HepG2 (cell line): ENCODE measurements at places on chromosomes 2 and 18.

- DNase-seq = peak; percentile 6
These were observed 127.2 kb downstream of the FHOD3 start for GRCh38 chr18:36424741-36425142.

DNA sequence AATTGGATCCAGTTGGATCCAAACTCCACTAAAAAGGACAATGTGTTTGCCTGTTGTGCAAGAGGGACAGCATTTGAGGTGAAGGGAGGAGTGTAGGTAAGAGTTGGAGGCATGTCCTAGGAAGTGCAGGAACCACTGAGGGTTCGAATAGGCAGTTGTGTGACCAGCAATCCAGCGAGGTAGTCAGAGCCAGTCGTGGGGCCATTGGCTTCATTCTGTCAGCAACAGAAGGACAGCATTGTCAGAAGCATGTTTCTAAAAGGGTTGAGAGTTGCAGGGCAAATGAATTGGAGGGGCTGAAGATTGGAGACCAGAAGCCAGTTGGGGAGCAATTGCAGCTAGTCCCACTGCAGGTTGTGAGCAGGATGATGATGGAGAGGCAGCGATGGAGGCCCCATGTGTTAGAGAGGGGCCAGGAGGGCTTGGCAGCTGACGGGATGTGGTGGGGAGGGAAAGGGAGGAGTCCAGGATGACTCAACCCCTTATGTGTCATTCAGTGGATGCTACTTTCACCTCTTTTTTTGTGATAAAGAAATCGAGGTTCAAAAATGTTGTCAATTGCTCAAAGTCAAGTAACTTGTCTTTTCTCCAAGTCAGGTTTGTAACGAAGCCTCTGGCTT lies 96.7 kb upstream of the SIX3 start:
- DNase-seq = no peak

DNA sequence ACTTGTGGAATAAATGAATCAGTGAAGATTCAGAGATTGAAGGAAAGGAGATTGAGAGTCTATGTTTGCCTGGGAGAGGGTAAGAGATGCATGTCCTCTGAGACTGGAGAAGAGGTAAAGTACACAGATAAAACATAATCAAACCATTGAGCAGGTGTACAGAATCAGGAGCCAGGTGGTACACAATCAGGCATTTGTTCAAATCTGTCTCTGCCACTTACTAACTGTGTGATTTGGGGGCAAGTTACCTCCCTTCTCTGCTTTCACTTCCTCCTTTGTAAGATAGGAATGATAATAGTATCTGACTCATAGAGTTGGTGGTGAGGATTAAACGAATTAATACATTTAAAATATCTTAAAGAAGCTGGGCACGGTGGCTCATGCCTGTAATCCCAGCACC lies 94.0 kb downstream of the CDK15 start:
- no peak for DNase-seq

- no peak for DNase-seq
These were observed 669.3 kb downstream of the NR4A2 start for GRCh38 chr2:155663265-155663664.

- DNase-seq = no peak
These were observed 61.2 kb downstream of the LRPPRC start for GRCh38 chr2:43934567-43934966.

- peak; percentile 16 for DNase-seq
These were observed 144.0 kb downstream of the TNS1 start for GRCh38 chr2:217858519-217859491.

GRCh38 chr2:128986026-128986715 lies 667.5 kb upstream of the HS6ST1 start:
- DNase-seq = no peak

GRCh38 chr2:127511917-127512316 lies 14.4 kb downstream of the IWS1 start:
- DNase-seq = no peak

DNA sequence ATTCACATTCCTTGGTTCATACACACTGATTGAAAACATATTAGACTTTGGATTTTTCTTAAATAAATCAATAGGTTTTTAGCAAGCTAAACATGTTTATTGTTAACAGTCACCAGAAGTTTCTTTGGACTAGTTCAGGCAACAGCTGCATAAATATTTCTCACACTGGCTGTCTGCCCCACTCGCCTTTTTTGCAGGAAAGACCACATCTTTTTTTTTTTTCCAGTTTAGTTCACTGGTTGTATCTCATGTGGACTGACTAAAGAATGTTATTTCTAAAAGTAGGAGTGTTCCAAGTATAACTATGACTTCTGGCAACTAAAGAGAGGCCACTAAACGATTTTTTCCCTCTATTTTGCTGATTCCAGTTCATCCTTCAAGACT lies 31.1 kb downstream of the SLC40A1 start:
- no peak for DNase-seq

- peak; percentile 45 for DNase-seq
These were observed 10.0 kb upstream of the RHOB start for GRCh38 chr2:20436716-20437470.

DNA sequence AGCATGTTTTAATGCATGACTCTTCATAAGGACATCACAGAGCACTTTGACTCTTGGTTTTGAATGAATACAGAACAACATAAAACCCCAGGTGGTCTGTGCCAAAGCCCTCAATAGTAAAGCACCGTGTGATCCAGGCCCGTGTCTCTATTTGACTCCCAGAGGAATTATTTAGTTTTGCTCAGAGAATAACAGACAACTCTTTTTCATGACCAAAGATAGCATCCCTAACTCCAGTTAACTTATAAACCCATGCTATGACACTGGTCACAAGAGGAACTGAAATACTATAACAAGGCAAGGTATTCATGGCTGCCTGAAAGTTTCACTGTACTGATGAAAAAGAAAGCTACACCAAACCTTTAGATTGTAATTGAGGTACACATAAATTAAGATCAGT lies 128.4 kb downstream of the IKZF2 start:
- no peak for DNase-seq

- DNase-seq = no peak
These were observed 39.1 kb downstream of the CAPN13 start for GRCh38 chr2:30768036-30768686.

- DNase-seq = no peak
These were observed 366.0 kb upstream of the SLC14A2 start for GRCh38 chr18:45249246-45249661.

- DNase-seq = no peak
These were observed 31.1 kb upstream of the TTC32 start for GRCh38 chr2:19932928-19933327.

DNA sequence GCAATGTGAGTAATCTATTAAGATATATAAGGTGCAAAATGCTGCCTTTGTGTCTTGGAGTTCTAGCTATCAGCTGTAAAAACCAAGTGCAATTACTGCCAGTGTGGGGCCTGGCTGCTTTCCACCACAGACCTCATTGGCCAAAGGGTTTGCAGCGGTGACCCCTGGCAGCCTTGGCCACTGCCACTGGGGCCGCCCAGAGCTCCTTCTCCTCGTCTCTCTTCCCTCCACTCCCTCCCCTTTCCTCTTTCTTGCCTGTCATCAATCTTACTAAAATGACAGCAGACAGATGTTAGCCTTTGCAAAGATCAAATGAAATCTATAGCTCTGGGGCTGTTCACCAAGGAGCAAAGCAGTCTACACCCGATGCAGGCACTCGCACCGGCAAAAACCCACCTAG lies 986.3 kb downstream of the BCL11A start:
- no peak for DNase-seq

- no peak for DNase-seq
These were observed 62.5 kb downstream of the LHCGR start for GRCh38 chr2:48693066-48693465.

DNA sequence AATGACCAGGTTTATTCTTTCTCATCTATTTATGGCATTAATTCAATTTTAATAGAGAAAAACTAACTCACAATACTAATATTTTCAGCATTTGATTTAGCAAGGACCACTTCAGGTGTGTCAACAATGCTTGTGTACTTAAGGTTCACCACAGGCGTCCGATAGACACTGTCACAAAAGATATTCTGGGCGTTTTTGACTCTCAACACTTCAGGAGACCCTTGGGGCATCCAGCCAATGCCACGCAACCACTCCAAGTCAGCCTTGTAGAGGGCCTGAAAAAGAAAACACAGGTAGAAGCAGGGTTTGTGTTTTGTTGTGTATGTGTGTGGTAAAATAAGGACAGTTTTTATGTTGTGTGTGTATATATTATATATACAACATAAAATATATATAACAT lies 158.2 kb downstream of the NEB start:
- no peak for DNase-seq

DNA sequence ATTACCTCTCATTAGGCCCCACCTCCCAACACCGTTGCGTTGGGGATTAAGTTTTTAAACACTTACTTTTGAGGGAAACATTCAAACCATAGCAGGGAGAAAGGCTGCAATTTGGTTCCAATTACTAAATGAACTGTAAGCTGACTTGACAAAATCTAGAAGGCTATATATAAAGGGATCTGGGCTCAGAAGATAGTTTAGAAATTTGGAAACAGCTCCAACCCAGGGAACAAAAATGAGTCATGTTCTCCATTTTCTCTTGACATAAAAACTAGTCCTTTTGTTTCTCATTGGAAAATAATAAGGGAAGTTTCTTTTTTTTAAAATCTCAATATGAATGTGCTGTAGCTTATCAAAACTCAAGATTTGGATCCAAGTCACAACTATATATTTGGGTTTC lies 17.5 kb downstream of the MOGAT1 start:
- DNase-seq = no peak

GRCh38 chr2:37396890-37397565 lies 52.6 kb downstream of the QPCT start:
- DNase-seq = no peak

DNA sequence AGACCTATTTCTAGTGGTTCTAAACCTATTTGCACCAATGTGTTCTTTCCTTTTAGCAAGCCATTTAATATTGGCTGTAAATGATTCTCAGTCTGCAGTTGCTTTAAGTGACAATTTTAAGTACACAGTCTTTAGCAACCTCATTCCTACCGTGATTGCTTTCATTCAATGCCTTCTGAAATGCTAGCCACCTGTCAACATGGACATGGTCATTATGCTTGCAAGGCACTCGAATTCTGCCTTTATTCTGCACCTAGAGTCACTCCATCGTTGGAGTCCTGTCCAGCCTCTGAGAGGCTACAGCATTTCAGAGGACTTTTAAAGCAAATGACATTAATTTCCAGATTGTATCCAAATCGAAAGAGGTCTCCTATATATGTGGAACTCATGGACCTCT lies 115.1 kb downstream of the IRS1 start:
- no peak for DNase-seq

- no peak for DNase-seq
These were observed 71.2 kb downstream of the NABP1 start for GRCh38 chr2:191749181-191749540.

DNA sequence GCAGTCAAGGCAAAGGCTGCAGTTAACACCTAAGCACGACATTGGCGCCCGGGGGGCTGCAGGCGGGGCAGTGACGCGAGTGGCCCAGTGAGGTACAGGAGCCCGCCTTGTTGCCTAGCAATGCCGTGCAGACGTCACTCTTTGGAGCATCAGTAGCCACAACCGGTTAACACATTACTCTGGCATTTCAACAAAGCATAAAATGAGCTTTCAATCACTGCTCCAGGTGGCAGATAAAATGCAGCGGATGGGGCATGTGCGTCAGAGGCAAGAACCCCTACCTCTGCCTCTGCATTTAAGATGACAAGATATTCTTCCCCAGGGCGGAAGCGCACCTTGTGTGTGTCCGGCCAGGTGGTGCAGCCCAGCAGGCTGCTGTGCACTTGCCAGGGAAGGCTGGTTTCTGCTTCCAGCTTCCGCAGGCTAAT lies 139.4 kb downstream of the MTCL1 start:
- DNase-seq = no peak

GRCh38 chr2:191218292-191218898 lies 26.8 kb upstream of the MYO1B start:
- DNase-seq = peak; percentile 80

- DNase-seq = no peak
These were observed 641.7 kb downstream of the CBLN2 start for GRCh38 chr18:71902482-71902881.

DNA sequence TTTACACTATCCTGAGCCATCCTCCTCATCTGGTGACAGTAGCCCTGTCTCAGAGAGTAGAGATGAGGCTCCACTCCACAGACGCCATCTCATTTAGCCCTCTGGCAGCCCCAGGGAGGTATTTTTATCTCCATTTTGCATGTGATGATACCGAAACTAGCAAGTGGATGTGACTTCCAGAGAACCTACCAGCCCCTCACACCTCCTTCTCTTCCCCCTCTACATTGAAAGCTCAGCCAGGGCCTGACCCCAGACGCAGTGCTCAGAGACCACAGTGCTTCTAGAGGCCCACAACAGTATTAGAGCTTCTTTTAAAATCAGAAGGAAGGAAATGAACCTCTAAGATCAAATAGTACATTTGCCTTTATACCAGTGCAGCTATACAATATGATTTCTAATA lies 8.3 kb downstream of the GYPC start:
- DNase-seq = no peak

GRCh38 chr2:11786592-11786991 lies 40.2 kb downstream of the LPIN1 start:
- no peak for DNase-seq

GRCh38 chr18:79460481-79461300 lies 65.0 kb downstream of the NFATC1 start:
- DNase-seq = no peak

DNA sequence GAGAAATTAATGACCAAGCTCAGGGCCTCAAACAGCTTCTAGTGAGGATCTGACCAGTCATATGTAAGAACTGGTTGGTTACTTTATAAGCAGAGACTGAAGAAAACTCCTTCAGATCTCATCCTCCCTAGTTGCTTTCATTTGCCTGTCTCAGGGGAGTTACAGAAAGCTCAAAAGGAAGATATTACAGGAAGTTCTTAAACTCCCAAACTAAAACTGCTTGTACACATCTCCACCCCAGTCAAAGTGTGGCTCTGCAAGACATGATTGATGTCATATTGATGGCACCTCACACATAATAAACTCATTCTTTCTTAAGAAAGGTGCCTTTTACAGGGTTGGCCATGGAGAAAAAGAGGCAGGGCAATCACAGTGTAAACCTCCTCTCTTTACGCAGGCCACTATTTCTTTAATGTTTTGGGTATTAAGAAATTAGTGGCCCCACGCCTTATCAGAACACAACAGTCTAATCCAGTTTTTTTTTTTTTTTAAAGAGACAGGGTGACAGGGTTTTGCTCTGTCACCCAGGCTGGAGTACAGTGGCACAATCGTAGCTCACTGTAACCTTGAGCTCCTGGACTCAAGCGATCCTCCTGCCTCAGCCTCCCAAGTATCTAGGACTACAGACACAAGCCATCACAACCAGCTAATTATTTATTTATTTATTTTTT lies 62.6 kb upstream of the STK17B start:
- no peak for DNase-seq

GRCh38 chr2:217482056-217482710 lies 520.6 kb downstream of the TNS1 start:
- no peak for DNase-seq

GRCh38 chr2:88693911-88694414 lies 2.5 kb downstream of the RPIA start:
- no peak for DNase-seq

- DNase-seq = no peak
These were observed 47.8 kb upstream of the GALNT13 start for GRCh38 chr2:153823880-153824279.

DNA sequence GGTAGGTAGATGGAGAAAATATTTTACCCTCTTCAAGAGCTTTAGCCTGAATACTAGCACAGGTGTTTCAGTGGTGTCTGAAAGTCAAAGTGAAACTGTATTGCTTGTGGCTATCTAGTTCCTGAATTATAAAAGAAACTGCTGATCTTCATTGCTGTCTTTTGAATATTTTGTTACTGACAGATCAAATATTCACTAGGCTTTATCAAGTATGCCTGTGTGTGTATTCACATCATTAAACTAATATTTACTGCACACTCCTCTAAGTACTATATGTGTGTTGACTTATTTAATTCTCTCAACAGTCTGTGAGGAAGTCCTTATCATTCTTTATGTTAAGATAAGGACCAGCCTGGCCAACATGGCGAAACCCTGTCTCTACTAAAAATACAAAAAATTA lies 139.6 kb downstream of the SOCS6 start:
- no peak for DNase-seq
